ENCODE measurements at places on chromosomes 16 and 17. TPM values are rescaled to one million over a fixed set of nuclear protein-coding genes. Genes with fewer than 3 reads are reported as not detected.

GRCh38 chr17:54899201-54899600 is 1.5 kb upstream of the TOM1L1 start:
- DNase-seq, result no peak

WNT9B gene
- total RNA-seq, result 0.57 TPM

TADA2A gene
- total RNA-seq, result 25.6 TPM

GRCh38 chr16:14489460-14489859 is 140.6 kb downstream of the PARN start:
- DNase-seq, result no peak

STH gene
- not detected for total RNA-seq

SYT17 gene
- total RNA-seq, result 4.3 TPM

TEKT5 gene
- total RNA-seq, result 0.29 TPM

GRCh38 chr16:70375636-70376611 is 29.2 kb downstream of the DDX19A start:
- DNase-seq, result no peak

DNA sequence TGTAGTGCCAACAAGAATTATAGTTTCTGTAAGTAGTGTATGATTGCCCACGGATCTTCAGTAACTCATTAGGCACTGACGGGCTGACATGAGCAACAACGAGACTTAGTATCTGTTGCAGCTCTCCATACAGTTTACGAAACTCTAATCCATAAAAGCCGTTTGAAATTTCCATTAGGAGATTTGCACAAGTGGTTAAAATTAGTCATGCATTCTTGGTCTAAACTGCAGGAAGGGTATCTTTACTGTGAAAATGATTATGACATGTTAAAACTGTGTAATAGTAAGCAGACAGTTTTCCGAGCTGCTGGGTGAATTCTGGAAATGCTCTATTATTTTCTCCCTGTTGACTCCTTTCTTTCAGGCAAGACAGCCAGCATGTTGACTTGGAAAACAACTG is 605.0 kb downstream of the WWOX start:
- DNase-seq, result no peak

CD7 gene
- 2.6 TPM for total RNA-seq

- DNase-seq, result no peak
These were observed 21.2 kb downstream of the SLC39A11 start for GRCh38 chr17:73071066-73071999.
